Stimulated activated CD4-positive, alpha-beta T cell treated with anti-CD3 and anti-CD28 coated beads, Interleukin-15, amount 100 ng/mL, for 24 hours (primary cell): ENCODE measurements at places on chromosomes 1 and 21.

DNA sequence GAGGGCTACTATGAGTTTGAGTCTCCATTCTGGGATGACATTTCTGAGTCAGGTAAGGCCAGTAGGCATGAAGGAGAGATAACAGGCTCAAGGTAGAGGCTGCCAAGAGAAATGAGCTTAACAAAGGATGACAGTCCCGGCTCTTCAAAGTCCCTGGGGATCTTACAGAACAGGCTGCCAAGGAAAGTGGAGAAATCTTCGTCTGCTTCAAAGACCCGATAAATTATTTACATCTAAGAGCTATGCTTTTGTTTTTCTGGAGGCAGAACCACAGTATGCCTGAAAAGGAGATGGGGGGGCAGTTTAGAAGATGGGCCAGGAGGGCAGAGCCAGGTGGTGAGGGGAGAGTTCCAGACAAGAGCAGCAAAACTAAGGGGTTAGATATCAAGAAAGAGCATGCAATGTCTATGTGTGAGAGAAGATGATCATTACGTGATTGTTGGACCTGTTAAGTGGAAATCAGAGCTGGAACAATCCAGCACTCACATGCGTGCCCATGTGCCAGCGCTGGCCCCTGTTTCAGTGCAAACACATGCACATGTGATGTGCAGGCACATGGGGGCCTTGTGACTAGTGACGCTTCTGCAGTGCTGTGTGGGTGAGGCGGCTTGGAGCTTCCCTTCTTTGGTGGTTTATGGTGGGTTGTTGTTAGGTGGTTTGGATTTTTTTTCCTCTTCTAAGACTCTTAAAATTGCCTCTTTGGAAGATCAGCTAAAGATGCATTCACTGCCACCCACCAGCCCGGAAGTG, 25.7 kb downstream of the CAMK1G start:
- DNase-seq, result no peak

- no peak for DNase-seq
Observed at GRCh38 chr1:221053889-221054288, 174.6 kb downstream of the HLX start.

GRCh38 chr1:197399755-197400521, 131.9 kb downstream of the CRB1 start:
- DNase-seq, result peak; percentile 4

DNA sequence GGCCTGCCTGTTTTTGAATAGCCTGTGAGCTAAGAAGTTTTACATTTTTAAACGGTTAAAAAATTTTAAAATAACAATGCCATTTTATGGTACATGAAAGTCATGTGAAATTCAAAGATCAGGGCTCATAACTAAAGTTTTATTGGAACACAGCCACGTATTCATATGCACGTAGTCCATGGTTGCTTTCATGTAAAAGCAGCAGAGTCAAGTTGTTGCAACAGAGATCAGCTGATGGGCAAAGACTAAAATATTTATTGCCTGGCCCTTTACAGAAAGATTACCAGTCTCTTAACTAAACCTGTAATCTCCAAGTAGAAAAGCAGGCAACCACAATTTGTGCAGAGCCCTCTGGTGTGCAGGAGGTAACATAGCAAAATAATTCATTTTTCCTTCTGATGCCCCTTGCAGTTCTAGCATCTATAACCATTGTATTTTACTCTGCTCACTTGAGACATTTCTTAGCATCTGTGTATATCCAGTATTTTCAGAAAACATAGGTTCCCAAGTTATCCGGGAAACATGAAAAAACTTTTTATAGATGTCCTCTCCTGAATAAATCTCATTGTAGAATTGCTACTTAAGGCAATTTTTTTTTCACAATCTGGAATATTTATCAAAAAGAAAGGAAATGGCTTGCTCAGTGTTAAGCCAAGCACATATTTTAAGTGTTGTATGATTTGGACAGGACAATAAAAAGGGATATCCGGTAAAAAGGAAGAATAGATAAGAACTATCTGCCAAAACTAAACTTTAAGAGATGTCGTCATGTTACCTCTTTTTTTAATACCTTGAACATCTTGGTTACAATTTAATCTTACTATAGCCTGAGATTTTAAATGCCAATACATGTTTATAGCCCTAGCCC, 430.8 kb downstream of the PLPP3 start:
- DNase-seq, result no peak

DNA sequence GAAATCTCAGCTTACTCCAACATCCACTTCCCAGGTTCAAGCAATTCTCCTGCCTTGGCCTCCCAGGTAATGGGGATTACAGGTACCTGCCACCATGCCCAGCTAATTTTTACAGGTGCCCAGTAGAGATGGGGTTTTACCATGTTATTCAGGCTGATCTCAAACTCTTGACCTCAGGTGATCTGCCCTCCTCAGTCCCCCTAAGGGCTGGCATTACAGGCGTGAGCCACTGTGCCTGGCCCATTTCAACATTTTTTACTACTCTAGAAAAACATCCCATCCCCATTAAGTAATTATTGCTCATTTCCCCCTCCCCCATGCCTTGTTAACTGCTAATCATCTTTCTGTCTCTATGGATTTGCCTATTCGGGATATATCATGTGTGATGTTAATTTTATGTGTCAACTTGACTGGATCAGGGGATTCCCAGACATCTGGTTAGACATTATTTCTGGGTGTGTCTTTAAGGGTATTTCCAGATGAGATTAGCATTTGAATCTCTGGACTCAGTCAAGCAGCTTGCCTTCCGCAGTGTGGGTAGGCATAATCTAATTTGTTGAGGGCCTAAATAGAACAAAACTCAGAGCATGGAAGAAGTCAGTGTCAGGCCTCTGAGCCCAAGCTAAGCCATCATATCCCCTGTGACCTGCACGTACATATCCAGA, 33.0 kb upstream of the ZBTB8B start:
- DNase-seq, result no peak

DNA sequence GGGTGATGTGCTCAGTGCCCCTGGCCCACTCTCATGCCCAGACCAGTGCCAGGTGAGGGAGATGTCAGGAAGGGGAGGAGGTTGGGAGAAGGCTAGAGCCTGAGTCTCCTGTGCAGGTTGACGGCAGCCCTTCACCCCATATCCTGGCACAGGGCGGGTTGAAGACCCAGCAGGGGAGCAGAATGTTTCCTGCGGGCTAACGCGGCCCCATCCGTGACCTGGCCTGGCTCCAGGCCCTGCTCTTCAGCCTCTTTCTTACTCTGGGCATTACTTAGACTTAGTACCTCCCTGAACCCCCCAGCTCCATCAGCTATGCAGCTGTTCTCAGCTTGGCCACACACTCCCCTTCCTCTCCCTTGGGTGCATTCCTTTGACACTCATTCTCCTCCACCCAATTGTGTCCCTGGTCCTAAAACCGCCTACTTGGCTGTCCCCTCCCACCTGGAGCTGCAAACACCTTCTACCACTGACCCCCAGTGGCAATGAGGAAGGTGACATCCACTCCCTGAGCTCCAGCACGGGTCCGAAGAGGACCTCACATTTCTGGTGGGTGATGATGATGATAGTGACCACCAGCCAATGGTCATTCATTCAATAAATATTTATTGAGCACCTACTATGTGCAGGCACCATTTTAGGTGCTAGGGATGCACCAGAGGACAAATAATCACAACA, 179.0 kb downstream of the PTPRU start:
- DNase-seq, result no peak

DNA sequence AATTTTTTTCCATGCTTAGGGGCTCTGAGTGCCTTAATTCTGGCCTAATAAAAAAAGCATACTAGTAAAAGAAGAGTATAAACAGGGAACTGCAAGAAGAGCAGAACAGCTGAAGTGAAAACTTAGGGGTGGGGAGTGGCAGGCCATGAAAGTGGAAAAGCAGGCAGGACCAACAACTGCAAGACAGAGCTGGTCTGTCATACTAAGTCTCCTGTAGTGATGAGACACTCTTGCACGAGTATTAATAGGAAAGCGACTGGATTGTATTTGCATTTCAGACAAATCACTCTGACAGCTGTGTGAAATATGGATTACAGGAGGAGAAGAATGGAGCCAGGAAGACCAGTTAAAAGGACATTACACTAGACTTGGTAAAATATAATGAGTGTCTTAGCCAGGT, 449.9 kb downstream of the NUF2 start:
- DNase-seq, result no peak
